ENCODE measurements at places on chromosomes 6 and 20.
A peak's percentile ranks its signal among the peaks of the same experiment; 100 is the strongest.

DNA sequence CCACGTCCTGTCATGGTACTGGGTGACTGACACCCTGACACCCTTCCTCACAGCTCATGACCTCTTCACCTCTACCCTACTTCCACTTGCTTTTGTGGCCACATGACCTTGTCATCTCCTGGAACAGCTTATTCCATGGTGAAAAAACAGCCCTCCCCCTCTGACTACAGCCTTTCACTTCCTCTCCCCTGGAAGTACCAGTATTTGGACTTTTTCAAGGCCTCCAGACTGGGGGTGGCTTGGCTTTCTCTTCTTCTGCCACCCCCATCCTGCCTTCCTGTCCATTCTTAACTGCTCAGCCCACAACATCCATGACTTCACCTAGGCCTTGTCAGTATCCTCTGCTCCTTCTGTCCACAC, 168.4 kb downstream of the CARMIL1 start:
- DNase-seq = no peak

GRCh38 chr6:113920663-113921267, 50.2 kb downstream of the HDAC2 start:
- DNase-seq = no peak

DNA sequence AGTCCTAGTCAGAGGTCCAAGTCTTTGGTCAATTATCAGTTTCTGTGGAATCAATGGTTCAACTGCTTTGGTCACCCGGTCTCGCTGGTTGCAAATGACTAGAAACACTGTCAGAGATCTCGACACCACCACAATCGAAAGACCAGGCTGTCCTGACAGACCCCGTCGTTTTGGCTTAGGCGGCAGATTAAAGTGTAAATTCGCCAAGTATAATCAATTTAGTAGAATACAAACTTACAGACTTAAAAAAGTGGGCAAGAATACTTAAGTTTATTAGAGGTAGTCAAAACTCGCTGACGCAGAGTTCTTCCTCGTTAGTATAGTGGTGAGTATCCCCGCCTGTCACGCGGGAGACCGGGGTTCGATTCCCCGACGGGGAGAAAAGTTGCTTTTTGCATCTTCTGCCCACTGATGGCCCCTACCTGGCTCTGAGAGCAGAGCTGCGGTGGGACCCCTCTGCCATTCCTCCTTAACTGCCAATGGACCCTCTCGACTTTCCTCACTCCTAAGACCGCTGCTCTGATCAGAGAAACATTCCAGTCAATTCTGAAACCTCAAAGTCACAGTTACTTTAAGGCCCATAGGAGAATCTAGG, 30.6 kb upstream of the ZNF184 start:
- DNase-seq = peak; percentile 74

GRCh38 chr20:45850926-45851325, 6.3 kb downstream of the ACOT8 start:
- no peak for DNase-seq

- no peak for DNase-seq
Observed at GRCh38 chr6:33673851-33674250, 37.6 kb downstream of the UQCC2 start.

DNA sequence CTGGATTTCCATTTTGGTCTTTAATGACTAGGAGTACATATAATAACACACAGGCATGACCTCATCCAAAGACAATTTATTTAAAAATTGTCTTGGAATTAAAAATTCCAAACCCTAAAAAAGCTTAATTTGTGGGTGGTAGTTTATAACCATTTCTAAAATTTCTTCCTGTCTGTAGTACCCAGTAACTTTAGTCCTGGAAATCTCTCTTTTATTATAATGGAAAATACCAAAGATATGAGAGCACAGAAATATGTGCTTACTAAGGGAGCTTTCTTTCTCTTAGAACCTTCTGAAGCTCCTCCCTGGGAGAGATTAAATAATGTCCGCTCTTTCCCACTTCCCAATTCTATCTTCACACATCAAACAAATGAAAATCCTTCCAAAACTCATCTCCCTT, 70.5 kb upstream of the PRL start:
- no peak for DNase-seq

DNA sequence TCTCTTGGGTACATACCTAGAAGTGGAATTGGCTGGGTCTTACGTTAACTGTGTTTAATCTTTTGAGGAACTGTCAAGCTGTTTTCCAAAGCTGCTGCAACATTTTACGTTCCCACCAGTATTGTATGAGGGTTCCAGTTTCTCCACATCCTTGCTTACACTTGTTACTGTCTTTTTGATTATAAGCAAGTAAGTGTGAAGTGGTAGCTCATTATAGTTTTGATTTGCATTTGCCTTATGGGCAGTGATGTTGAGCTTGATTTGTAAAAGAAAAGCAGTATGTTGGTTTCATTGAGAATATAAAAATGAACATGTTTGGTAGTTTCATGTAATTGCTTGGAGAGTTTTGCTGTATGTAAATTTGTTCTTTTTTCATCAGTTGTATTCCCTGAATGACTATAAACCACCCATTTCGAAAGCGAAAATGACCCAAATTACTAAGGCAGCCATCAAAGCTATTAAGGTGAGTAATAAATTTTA, 40.4 kb downstream of the SCAF8 start:
- no peak for DNase-seq

DNA sequence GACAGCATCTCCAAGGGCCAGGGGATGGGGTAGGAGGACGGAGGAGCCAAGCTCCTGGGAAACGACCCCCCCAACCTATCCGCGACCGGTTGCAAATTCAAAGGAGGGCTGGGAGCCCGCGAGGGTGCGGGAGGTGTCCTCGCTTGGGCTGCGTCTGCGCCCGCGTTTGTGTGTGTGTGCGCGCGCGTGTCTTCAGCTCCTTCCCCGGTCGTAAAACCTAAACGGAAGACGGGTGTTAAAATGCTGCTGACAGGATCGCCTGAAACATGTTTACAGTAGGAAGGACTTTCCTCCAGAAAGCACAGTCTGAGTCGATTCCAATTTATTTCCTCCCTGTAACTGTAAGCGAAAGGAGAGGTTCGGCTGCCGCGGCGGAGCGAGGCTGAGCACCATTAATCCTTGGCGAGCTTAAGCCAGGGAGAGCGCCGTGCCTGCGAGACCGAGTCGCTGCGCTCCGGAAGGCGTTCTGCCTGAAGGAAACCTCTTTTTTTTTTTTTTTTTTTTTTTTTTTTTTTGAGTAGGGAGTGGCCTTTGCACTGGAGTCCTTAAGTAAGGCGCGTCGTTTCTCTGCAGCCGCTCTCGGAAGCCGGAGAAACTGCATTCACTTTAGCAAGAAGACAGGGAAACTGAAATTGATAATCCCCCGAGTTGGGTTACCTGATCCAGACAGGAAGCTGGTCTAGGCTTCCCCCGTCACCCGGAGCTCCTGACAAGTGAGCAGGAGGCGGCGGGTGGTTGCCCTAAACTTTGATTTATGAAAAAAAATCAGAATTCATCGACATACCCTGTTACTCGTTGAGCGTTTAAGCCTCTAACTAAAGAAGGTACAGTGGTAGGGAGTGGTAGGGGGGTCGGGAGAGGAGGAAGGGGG, 4.8 kb upstream of the SOX4 start:
- DNase-seq = no peak

DNA sequence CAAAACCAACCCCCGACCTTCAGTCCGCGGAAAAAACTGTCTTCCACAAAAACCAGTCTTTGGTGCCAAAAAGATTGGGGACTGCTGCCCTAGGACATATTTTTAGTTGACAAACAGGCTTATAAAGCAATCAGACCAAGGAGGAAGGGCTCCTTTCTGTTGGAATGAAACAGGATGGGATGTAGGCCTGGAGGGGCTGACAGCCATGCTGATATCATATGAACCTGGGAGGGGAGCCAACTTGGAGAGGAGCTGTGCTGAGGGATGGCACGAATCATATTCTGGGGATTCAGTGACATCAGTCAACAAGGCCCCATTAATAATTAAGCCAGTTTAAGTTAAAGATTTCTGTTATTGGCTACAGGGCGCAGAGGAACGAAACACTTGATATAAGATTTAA, 225.4 kb upstream of the TSHZ2 start:
- DNase-seq = no peak

- no peak for DNase-seq
Observed at GRCh38 chr20:45163083-45163803, 11.5 kb upstream of the PI3 start.

DNA sequence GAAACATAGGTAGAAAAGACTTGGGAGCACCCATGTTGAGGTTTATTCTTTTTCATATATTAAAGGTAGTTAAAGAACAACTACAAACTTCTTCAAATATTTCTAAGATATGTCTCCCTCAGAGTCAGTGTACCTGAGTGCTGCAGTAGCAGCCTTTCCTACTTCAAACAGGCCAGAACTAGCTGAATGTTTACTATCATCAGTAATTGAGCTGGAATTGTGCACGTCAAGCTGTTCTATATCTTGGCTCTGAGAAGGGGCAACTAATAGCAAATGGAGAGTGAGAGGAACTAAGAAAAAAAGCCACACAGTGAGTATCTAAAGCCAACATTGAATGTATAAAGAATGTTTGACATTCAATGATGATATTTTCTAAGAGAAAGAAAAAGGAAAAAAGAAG, 21.7 kb downstream of the MTCL3 start:
- DNase-seq = no peak

GRCh38 chr6:154504102-154504501, 6.4 kb downstream of the CNKSR3 start:
- no peak for DNase-seq

DNA sequence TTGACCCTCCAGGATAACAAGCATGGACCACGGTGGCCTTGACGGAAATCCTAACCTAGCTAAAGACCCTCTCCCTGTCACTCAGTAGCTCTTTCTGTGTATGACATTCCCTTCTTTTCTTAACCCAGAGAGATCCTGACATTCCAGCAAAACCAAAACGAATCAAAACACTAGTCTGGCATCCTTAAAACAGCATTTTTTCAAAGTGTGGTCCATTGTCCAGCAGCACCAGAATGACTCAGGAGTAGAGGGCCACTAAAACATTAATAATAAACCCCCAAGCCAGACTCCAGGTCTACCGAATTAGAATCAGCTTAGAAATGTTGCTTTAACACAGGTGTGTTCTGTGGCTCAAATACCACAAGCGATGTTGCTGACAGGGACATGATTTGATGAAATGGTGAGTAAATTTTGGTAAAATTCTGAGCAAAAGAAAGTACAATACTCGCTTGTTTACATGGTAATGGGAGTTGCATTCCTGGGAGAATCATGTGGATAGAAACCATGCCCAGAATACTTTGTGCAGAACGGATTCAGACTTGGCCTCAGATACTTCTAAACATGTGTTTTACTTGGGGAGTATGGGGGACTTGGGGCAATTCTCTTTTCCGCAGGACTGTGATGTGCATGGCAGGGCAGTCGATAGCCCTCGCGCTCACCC, 174.2 kb upstream of the KCNG1 start:
- DNase-seq = no peak

DNA sequence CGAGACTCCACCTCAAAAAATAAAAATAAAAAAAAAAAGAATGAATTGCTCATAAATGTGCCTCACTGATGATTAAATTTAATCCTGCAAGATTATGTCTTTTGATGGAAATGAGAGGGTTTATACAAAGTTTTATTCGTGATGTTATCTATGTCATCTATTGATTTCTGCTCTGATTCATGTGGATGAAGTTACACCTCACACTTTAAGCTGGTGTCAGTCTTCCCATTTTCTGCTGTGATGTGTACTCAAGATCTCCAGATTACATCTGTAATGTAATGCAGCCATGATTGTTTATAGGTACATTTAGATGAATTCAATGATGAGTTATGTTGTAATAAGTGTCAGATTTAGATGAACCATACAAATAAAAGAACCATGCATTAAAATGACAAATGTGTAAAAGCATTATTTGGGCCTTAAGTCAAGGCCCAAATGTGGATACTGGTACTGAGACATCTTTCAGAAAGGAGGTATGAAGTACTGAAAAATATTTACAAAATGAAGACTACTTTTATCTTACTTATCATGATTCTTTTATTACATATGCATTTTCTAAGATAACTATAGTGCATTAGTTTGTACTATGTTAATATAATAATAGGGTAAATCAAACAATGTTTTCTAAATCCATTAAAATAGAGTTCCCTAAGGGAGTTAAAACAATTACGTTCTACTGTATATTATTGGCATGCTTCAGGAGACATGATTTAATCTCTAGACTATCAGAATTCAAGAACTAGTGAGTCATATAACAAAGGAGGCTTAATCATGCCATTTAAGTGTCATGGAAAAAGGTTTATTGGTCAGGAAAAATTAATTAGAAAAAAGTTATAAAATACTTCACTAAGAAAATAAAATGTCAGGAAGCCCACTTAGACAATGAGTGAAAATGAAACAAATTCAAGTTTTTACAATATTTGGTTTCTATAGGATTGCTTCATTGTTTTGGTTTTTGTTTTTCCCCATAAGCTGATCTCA, 34.5 kb downstream of the HCRTR2 start:
- no peak for DNase-seq

- DNase-seq = no peak
Observed at GRCh38 chr6:154503658-154504057, 6.8 kb downstream of the CNKSR3 start.

GRCh38 chr6:72813807-72814596, 192.1 kb downstream of the KCNQ5 start:
- DNase-seq = no peak

GRCh38 chr6:16503970-16504415, 257.3 kb downstream of the ATXN1 start:
- DNase-seq = no peak

DNA sequence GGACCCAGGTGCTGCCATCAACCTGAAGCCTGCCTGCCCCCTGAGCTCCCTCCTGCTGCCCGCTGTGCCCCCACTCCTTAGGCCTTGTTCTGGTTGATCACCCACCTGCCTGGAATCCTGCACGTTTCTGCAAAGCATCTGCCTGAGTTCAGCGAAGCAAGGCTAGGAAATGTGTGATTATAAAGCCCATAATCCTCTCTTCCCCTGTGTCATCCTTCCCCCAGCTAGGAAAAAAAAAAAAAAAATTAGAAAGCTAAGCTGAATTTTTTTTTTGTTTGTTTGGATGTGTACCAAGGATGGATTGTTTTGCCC, 93.2 kb downstream of the FOXA2 start:
- no peak for DNase-seq

- no peak for DNase-seq
Observed at GRCh38 chr6:7671581-7671980, 54.3 kb upstream of the BMP6 start.

GRCh38 chr6:5084781-5085647, at the start of gene PPP1R3G:
Gene PPP1R3G (plus strand): TSS chr6:5085341. CDS start chr6:5085486, 145 bp downstream.
- no peak for DNase-seq

- DNase-seq = no peak
Observed at GRCh38 chr6:80249897-80250296, 143.4 kb downstream of the BCKDHB start.

- DNase-seq = no peak
Observed at GRCh38 chr20:53718142-53719021, 124.7 kb upstream of the ZNF217 start.
